ENCODE measurements at places on chromosomes 5 and 9.

GRCh38 chr5:61228229-61228628 lies 66.0 kb upstream of the SMIM15 start:
- DNase-seq: no peak

DNA sequence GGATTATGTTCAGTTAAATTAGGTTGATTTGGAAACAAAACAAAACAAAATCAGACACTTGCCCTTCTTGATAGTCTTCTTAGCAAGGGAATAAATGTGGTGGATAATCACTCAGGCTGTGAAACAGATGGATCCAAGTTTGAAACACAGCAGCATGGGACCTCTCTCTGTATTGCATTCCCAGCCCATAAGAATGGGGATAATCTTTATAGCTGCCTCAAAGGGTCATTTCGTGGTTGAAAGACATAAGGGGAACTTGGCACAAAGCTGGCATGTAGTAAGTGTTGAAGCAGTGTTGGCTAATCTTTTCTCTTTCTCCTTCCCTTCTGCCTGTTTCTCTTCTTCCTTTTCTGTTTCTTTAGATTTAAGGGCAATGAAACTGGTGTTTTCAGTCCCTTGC lies 333.9 kb upstream of the TLE4 start:
- no peak for DNase-seq

DNA sequence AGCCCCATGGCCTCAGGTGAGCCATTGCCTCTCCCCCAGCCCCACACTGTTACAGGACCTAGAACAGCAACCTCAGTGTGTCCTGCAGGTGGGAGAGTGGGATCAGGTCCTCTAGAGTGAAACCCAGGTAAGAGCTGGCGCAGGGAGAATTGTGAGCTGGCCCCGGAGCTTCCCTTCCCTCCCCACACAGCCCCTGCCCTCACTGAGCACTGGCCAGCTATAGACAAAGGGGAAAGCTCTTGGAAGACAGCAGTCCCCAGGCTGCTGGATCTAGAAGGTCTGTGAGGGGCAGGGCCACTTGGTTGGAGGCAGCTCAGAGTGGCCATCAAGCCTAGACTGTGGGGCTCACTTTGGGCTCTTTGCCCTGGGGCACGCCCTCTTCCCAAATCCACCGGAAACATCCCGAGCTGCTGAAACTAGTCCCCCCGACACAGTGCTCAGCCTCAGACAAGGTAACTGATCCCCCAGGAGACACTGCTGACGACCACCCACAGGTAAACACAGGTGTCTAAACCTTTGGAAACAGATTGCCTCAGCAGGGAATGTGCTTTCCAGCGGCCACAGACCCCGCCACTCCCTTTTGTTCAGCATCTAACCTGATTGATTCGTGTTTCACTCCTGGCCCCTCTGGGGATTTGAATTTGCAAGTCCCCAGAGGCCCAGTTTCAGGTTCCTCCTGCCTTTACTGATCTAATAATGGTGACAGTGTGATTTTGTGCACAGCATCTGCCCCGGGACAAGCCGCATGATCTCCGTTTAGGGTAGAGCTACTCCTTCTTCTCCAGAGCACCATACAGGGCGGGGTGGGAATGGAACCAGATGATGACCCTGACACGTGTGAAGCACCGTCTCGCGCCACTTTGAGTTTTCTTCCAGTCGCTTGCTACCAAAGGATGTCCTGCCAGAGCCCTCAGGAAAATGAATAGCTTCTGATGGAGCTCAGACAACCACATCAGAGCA lies 42.2 kb upstream of the ADAMTS2 start:
- no peak for DNase-seq

- no peak for DNase-seq
Measured at GRCh38 chr5:167413506-167413905, 877.9 kb upstream of the WWC1 start.

- peak; percentile 38 for DNase-seq
Measured at GRCh38 chr5:172714491-172715420, 56.2 kb downstream of the DUSP1 start.

- DNase-seq: no peak
Measured at GRCh38 chr5:178547753-178548415, 42.3 kb downstream of the COL23A1 start.

DNA sequence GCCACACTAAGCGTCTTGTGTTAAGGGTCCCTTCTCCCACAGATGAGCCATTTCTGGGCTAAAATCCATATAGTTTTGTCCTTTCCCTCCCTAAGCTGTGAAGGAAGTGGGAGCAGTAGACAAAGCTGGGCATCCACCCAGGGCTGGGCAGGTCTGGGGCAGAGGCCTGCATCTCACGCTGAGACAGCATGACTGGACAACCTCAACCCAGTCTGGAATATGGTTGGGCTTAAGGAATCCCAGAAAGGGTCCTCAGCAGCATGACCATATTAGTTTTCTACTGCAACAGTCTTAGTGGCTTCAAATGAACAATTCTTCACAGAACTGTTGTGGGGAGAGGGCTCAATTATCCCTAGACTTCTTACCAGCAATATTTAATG lies 173.8 kb downstream of the AUH start:
- DNase-seq: no peak

- no peak for DNase-seq
Measured at GRCh38 chr5:5483880-5484598, 61.6 kb downstream of the ICE1 start.

DNA sequence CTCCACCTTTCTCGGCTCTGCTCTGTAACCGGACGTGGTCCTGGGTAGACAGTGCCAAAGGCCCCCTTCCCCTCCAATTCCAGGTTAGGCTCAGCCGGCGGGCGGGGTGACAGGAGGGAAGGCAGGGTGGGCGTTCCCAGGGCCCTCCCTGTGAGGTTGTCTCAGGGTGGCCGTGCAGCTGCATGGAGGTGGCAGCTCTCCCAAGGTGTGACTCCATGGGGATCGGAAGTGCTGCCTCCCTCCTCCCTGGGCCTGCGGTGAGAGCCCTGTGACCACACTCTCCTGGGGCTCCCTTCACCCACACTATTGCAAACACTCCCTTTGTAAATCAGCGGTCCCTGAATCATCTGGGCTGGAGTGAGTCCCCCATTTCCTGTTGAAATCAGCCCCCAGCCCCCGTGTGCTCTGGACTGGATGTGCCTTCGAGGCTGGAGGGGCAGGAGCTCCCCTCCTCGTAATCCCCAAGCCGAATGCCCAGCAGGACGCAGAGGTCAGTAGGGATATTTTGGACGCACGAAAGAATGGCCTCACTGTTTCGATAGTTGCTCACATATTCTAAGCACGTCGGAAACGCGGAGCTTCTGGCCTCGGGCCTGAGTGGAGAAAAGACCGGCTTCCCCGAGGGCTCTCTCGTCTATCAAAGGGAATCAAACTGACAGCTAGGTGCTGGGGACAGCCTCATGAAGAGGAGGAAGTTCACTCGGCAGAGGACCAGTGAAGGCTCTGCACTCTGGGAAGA lies 107.6 kb upstream of the COL5A1 start:
- no peak for DNase-seq

- DNase-seq: peak; percentile 52
Measured at GRCh38 chr5:139638736-139639618, 9.2 kb upstream of the CXXC5 start.

DNA sequence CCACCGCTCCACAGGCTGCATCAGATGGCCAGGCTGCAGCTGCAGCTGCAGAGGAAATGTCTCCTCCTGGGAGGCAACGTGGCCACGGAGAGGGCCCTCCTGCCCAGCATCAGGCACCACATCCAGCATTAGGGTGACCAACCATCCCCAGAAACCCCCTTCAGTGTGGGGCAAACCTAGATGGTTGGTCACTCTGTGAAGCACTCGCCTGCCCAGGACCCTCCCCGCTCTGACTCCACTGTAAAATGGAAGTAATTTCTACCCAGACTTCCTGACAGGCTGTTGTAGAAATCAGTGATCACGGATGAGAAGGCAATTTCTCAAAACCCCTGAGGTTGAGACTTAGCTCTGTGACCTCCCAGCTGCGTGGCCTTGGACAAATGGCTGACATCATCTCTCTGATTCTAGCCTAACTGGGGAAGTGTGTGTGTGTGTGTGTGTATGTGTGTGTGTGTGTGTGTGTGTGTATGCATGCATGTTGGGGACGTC lies 31.6 kb downstream of the B4GALT1 start:
- no peak for DNase-seq

DNA sequence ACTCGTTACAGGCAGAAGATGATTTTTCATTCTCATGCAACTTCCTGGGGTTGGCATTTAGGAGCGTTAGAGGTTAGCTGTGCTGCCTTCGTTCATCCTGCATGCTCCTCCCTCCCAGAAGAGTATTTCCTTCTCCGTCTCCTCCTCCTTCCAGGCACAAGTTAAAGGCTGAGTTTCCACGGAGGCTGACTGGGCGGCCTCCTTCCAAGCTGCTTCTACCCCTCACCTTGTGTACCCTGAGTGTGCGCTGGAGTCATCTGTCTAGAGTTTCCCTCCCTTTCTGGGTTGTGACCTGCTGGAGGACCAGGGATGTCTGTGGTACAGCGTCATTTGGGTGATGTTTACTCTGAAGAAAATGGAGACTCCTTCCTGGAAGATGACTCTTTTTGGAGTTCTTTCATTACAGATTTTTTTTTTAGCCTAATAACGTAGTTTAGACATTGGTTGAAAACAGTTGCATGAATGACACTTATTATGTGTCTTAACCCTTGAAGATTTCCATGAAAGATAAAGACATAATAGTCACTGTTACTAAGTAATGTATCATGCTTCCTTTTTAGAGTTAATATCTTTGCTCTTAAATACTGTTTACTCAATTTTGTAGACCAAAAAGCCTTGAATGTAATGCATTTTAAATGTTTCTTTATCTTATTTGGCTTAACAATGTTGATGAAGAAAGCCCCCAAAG lies 146.9 kb downstream of the TENT4A start:
- DNase-seq: no peak

- DNase-seq: no peak
Measured at GRCh38 chr5:149938791-149939358, 5.7 kb downstream of the PDE6A start.

- DNase-seq: no peak
Measured at GRCh38 chr5:1391691-1392090, 46.8 kb upstream of the CLPTM1L start.

DNA sequence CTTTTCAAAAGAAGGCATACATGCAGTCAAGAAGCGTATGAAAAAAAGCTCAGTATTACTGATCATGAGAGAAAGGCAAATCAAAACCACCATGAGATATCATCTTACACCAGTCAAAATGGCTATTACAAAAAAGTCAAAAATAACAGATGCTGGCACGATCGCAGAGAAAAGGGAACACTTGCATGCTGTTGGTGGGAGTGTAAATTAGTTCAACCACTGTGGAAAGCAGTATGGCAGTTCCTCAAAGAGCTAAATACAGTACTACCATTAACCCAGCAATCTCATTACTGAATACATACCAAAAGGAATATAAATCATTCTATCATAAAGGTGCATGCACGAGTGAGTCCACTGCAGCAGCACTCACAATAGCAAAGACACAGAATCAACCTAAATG lies 24.5 kb downstream of the RETREG1 start:
- DNase-seq: no peak

Data from NCI-H1694 treated with DMSO at 0.1 percent for 48 hours (cell line).